ENCODE measurements at places on chromosomes 6 and 20.

DNA sequence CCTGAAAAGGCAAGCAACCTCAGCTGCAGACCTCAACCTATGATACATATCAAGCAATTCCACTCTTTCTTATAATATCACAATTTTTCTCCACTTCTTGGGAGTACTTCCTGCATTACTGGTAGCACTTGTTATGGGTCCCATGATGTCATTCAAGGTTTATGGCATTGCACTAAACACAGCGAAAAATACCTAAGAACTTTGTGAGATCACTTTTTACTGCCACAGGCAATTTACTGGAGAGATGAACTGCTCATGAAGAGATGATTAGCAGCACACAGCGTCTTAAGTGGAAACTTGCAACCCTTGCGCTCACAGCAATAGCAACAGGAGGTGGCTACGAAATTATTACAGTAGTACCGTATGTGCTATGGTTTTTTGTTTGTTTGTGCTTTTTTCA, 19.3 kb upstream of the RIMS4 start:
- no peak for DNase-seq

- DNase-seq, result no peak
Observed at GRCh38 chr6:6736791-6737654, 148.5 kb downstream of the LY86 start.

DNA sequence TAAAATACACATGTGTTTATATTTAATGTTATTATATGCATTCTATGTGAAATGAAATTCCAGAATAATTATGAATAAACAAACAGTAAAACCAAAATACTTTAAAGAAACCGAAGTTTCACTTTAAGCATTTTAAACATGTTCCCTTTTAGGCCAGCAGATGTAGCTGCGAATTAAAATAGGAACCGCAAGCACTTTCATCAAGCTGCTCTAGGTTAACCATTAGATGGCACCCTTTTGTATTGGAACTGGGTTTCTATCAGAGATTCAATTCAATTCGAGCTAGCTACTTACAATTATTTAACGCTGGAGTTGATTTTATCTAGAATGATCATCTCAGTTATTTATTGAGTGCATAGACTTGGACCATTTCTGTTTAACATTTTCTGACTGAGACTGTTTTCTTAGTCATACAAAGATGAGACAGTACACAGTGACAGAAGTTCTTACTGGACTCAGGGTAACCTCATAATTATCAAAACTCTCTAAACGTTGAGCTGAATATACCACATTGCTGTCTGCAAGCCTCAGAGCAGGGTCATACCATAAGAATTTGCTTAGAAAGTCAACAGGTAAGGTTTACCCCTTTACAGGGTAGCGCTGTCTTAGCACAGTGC, 8.5 kb downstream of the TMEM242 start:
- DNase-seq, result peak; percentile 85

- DNase-seq, result peak; percentile 60
Observed at GRCh38 chr20:20520776-20521175, 152.9 kb downstream of the INSM1 start.

DNA sequence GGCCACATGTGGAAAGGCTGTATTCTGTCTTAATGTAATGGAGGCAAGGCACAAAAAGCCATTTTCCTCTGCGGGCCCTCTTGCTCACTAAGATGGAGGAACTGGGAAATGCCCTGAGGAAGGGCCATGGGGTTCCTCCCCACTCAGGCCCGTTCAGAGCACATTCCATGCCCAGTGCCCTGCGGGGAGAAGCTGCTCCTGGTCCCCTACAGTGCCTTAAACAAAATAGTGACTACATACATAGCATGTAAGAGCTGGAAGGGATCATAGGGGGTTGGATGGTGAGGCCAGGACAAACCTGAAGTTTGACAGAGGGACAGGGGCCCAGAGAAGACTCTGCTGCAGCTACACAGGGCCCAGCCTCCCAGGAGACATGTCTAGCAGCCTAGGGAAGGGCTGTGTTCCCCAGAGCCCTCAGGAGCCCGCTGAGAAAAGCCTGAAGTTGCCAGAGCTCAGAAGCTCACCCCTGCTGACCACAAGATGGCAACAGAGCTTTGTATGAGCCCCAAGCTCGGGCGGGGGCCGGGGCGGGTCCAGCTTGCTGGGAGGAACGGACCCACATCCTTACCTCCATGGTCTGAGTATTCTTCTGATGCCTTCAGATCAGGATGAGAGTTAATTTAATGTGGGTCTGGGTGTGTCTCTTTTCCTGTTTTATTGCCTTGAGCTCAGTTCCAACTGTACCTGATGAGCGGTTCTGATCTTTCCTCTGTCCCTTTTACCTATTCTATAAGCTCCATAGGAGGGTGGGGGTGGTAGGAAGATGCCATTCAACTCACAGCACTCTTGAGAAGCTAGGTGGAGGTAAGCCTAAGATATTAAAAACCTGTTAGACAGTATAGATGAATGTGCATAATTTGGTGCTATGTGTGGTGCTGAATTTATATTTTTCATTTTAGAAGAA, 242.9 kb downstream of the CDC5L start:
- peak; percentile 51 for DNase-seq
